ENCODE measurements at places on chromosomes 7 and 10.

- DNase-seq: no peak
Measured at GRCh38 chr7:103928581-103928980, 60.9 kb downstream of the RELN start.

- no peak for DNase-seq
Measured at GRCh38 chr7:43394441-43395130, 188.3 kb upstream of the STK17A start.

DNA sequence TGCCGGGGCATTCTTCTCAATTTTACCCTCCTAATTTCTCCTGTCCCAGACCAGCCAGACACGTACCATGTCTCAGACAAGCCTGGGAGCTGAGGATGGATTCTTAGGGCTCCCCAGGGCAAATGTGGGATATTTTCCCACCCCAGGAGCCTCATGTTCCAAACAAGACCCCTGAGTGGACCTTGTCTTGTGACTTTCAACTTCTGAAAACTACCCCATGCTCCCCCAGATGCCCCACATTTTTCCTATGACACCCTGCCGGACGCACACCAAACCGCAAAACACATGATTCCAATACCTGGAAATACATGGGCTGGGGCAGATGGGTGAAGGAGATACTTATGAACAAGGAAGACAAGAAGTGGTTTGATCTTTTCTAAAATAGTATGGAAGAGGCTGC is 874 bp downstream of the GIMAP5 start:
- no peak for DNase-seq

DNA sequence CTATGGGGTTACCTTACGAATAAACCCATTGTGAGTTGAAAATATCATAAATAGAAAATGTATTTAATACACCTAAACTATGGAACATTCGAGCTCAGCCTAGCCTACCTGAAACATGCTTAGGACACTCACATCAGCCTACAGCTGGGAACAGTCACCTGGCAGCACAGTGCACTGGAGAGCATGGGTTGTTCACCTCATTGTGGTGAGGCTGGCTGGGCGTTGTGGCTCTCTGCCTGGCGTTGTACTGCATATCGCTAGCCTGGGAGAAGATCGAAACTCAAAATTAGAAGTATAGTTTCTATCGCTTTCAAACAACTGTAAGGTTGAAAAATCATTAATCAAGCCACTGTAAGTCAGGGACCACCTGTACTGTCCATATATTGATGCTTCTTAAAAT is 17.3 kb upstream of the HBP1 start:
- no peak for DNase-seq

DNA sequence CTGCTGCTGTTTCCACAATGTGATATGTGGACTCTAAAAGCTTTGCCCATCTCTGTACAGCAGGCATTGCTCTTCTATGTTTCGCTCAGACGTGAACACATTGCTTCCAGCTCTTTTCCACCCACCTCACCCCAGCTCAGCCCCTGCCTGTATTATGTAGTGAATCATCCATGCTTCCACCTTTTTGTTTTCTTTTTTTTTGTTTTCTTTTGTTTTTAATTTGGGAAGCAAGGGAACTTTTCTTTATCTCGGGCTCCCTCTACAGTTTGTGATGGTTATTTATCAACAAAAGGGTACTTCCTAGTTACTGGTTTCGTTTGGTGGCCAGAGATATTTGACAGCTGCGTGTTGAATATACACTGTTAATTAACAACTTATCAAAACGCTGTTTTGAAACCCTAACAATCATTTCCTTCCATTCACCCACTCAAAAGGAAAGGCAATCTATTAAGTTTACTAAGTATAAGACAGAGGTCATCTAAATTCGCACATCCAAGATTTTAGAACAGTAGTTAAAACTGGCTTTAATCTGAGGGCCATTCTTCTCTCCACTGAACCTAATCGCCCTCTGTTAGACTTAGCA is 127.9 kb upstream of the STK17A start:
- no peak for DNase-seq

DNA sequence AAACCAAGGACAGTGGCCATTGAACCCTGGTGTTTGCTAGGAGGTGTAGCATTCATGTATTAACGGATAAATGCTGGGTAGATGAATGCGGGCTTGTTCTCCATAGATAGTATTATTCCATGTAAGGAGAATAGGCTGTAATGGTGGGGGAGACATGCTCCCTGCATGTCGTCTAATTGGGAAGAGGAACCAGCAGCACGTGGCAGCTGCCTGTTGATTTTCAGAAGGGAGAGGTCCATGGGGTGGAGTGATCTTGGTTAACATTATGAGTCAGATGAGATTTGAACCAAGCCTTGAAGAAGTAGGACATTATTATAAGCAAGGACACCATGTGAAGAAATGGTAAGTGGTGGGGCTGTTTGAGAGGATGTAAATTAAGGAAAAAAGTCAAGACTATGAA is 112.5 kb downstream of the WNT2 start:
- DNase-seq: no peak

Data from D721Med (cell line).